ENCODE measurements at places on chromosomes 6 and 20.
A peak's percentile ranks its signal among the peaks of the same experiment; 100 is the strongest.

GRCh38 chr6:66496659-66497058 is 789.6 kb upstream of the EYS start:
- DNase-seq = peak; percentile 63

DNA sequence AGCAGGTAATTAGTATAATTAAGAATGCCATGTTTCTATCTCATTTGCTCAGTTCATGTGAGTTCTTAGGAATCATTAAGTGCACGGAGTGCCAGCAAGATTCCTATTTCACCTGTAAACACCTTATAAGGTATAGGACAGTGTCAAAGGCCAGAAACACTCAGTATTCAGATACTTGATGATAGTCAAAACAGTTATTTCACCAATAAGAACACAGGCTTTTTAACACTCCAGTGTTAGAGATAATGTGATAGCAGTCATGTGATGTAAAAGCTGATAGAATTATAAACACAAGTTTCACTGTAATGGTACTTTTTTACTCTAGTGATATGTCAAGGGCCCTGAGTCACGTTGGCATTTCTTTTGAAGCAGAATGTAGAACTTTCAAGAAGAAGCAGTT is at the start of gene GPRC6A:
Gene GPRC6A, minus strand, starts transcription at position 101 of the 400 bp plus-strand sequence. Its CDS starts 70 bp downstream, at position 31.
- no peak for DNase-seq

- no peak for DNase-seq
Measured at GRCh38 chr6:120938164-120938875, 396.0 kb downstream of the TBC1D32 start.

GRCh38 chr20:57396212-57396983 is 5.2 kb downstream of the RBM38 start:
- no peak for DNase-seq

- no peak for DNase-seq
Measured at GRCh38 chr6:20924911-20925543, 390.8 kb downstream of the CDKAL1 start.

DNA sequence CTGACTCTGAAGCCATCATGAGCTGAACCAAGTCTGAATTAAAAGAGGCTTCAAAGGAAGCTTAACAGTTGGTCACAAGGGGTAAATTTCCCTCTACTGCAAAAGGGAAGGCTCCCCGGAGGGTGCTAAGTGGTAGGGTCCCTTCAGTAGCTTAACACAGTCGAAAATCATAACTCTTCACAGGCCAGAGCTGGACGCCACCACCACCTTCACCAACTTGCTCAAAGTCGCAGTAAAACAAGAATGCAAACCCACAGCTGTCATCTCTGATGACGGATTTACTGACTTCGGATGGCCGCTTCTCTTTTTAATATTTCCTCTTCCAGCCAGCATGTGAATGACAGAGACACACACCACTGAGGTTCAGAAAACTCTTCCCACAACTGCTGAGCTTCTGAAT is 144.7 kb upstream of the FBXL4 start:
- DNase-seq = no peak

GRCh38 chr6:34465531-34466241 is at the start of gene PACSIN1:
PACSIN1 (plus strand) TSS chr6:34466076; CDS start chr6:34526306, 60,230 bp downstream.
- no peak for DNase-seq

- DNase-seq = peak; percentile 42
Measured at GRCh38 chr6:142842418-142843261, 102.3 kb downstream of the HIVEP2 start.

DNA sequence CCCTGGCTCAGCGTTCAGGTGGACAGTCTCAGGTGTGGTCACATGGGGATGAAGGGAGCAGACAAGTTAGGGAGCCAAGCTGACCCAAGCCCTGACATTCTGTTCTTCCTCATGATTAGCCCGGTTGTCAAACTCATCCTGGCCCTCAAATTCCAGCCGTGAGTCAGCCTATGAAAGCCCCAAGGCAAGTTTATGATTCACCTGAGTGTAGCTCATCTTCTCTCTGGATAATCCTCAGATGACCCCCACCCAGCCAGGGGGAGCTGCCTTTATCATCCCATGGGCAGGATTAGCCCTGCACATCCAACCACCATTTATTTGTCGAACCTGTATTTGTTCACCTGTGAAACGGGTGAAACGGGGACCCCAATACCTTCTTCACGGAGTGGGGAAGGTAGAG is 161.9 kb downstream of the DHX35 start:
- no peak for DNase-seq

DNA sequence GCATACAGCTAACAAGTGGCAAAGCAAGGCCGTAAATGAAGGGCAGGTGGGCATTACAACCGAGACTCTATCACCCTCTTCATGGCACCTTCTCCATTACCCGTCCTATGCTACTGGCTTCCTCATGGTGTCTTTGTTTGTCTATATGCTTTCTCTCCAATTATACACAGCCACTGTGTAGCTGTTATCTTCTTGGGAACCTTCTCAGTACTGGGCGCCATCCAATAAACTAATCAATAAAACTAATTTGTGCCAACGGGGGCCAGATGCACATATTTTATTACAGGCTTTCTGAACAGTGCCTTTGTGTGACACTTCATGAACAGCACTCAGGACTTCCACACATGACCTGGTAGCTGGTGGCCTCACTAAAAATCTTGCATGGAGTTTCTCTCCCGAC is 149.8 kb upstream of the PCSK2 start:
- no peak for DNase-seq

GRCh38 chr20:32130352-32130751 is 20.8 kb downstream of the TM9SF4 start:
- DNase-seq = no peak

- no peak for DNase-seq
Measured at GRCh38 chr20:20513720-20514119, 145.8 kb downstream of the INSM1 start.

DNA sequence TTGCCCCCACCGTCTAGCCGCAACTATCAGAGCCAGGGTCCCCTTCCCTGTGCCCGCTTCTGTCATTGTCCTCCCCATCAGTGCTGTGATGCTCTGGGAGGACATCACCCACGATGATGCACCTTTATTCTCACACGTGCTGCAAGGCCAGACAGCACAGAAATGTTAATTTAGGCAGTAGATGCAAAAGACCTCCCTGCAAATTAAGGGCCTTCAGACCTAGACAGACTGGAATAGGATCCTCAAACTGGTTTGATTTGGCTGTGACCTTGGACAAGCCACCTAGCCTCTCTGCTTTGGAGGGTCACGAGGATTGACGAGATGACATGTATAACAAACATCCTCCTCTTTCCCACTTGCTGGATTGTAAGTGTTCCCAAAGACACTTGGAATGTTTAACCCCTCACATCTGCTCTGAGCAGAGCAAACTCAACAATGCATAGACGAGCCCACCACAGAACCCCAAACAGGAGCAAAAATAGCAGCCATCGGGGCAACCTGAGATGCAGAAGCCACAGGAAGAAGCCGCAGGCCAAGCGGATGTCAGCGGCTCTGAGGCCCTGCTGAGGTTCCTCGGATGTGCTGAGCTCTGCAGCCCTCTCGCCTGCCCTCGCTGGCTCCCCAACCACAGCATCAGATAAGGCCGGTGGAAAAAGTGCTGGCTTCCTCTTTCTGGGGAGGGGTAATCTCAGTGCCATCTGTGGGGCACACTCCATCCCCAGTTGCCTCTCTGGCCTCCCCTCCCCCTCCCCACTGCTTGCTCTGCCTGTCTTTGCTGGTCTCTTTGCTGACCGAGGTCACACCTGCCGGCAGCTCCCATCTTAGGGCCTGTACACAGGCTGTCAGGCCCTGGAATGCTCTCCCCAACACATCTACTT is 35.3 kb downstream of the TOX2 start:
- DNase-seq = peak; percentile 84

GRCh38 chr6:111208933-111209332 is 121.6 kb downstream of the SLC16A10 start:
- no peak for DNase-seq

DNA sequence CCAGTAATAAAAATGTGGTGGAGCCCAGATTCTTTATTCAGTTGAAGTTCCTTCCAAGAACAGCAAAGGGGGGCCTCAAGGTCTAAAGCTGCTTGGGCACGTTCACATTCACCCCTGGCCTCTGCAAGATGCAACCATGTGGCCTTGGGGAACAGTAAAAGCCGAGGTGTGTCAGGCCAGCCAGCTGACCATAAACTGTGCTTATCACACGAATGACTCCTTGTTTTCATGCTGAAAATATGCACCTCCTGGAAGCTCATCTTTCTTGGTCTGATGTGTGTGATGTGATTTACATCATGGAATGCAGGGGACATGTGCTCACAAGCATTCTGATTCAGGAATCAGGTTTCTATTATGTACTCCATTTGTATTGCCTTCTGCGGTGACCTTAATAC is 211.6 kb upstream of the MARCKS start:
- DNase-seq = peak; percentile 64

- DNase-seq = peak; percentile 42
Measured at GRCh38 chr6:30483677-30484279, 5.5 kb upstream of the HLA-E start.

DNA sequence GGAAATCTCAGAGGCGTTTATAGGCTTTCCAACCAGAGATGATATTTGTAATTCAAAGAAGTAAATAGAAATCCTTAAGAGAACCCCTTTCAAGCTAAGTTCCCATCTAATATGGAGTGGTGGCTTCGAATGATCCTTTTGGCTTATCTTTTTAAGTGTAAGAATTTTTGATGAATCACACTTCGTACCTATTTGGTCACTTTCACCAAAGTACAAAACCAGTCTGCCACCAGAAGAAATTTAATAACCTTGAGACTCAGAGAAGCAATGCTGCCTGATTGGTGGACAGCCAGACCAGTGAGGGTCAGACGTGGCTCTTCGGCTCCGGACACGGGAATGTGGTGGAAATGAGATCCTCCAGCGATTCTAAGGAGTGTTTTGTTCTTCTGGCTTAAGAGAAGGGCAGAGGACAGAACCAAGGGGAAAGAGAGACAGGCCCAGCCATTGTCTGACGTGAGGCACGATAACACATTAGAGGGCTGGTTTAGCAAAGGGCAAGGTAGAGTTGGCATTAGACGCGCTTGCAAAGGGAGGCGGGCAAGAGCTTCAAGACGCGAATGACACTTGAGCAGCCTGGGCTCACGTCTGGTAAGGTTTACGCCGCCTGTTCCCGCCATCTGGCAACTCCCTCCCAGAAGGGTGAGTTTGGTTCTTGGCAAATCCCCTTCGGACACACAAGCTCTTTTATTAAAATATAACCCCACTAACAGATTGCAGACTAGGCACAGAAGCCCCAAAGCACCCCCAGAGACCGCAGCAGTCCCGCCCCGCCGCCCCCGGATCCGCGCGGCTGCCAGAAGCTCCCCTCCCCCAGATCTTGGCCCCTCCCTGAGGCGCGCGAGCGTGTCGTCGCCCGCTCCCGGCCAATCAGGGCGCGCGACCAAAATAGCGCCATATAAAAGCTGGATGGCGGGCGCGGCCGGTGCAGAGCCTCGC is 50.0 kb upstream of the EZR start:
- DNase-seq = peak; percentile 61

- DNase-seq = no peak
Measured at GRCh38 chr6:2962004-2962403, 9.4 kb downstream of the SERPINB6 start.

GRCh38 chr6:121593011-121593641 is 157.7 kb downstream of the GJA1 start:
- peak; percentile 10 for DNase-seq

DNA sequence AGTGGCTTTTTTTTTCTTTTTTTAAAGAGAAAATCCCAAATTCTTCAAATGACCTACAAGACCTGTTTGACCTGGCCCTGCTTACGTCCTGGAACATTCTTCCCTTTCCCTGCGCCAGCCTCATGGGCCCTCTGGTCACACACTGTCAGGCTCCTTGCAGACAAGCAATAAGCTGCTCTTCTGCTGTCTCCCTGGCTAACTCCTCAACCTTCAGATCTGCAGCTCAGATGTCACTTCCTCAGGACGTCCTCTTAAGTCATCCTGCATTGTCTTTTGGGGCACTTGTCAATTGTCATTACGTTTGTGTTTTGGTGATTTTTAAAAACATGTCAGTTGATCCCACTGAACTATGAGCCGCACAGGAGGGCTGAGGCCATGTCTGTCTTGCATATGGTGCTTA is 28.9 kb upstream of the SLC35D3 start:
- DNase-seq = no peak

DNA sequence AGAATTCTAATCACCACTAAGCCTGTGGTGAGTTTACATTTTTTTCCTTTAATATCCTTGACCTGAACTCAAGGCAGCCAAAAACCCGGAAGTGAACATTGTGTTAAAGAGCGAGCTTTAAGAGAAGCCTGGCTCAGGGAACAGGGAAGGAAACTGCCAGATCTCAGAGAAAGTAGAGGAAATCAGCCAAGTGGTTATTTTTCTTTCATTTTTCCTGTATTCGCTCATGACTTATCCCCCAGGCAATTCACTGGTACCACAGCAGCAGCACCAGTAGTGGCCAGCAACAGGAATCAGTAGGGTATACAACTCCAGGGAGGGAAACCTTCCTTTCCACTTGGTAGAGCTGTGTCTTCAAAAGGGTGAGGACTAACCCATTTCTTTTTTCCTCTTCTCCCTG is 89.6 kb upstream of the HMGCLL1 start:
- no peak for DNase-seq

GRCh38 chr6:12635813-12636212 is 80.8 kb upstream of the PHACTR1 start:
- DNase-seq = no peak

GRCh38 chr20:10316582-10316981 is 98.0 kb downstream of the SNAP25 start:
- DNase-seq = no peak

GRCh38 chr6:75143191-75143590 is 62.7 kb downstream of the COL12A1 start:
- DNase-seq = no peak

GRCh38 chr20:61223121-61223520 is 28.9 kb upstream of the CDH4 start:
- DNase-seq = no peak

GRCh38 chr6:133259561-133259960 is 18.4 kb downstream of the EYA4 start:
- DNase-seq = no peak

DNA sequence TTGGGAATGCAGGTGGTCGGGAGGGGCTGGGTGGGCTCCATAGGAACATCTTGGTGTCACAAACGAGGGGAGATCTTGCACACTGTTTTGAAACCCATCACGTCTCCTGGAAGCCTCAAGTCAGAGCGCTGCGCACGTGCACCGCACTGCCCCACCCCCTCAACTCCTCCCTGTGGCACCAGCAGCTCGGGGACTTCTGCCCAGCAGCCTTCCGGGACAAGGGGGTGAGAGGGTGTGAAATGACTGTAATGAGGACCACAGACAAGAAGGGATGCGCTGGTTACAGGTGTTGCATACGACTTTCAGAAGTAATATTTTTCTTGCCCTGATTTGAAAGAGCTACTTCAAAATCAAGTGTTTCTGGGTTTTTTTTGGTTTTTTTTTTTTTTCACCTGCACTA is 60.3 kb downstream of the FOXC1 start:
- no peak for DNase-seq

Measured in H4 (cell line).